Right ventricle myocardium inferior (tissue), 1 donor: ENCODE measurements at places on chromosomes 7 and 10. TPM values are rescaled to one million over a fixed set of nuclear protein-coding genes. Genes with fewer than 3 reads are reported as not detected.

- DNase-seq, result no peak
Observed at GRCh38 chr7:95317546-95317945, 6.8 kb downstream of the PON1 start.

GATAD1 gene
- 11.8 TPM for total RNA-seq

ZNF273 gene
- total RNA-seq, result 1.5 TPM

CFAP46 gene
- 0.57 TPM for total RNA-seq

GRCh38 chr10:86711513-86712316, 43.4 kb downstream of the LDB3 start:
- DNase-seq, result peak; percentile 78

DNA sequence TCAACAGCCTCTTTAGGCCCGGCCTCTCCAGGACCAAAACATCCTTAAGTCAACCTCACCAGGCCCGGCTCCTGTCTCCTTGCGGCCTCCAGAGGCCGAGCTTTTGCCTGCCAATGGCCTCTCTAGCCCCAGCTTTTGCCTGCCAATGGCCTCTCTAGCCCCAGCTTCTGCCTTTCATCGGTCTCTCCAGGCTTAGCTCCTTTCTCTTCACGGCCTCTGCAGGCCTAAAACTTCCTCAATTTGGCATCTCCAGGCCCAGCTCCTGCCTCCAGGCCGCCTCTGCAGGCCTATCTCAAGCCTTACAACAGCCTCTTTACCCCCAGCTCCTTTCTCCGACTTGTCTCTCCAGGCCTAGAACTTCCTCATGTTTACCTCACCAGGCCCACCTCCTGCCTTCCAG, 15.7 kb upstream of the TMEM248 start:
- no peak for DNase-seq

DNA sequence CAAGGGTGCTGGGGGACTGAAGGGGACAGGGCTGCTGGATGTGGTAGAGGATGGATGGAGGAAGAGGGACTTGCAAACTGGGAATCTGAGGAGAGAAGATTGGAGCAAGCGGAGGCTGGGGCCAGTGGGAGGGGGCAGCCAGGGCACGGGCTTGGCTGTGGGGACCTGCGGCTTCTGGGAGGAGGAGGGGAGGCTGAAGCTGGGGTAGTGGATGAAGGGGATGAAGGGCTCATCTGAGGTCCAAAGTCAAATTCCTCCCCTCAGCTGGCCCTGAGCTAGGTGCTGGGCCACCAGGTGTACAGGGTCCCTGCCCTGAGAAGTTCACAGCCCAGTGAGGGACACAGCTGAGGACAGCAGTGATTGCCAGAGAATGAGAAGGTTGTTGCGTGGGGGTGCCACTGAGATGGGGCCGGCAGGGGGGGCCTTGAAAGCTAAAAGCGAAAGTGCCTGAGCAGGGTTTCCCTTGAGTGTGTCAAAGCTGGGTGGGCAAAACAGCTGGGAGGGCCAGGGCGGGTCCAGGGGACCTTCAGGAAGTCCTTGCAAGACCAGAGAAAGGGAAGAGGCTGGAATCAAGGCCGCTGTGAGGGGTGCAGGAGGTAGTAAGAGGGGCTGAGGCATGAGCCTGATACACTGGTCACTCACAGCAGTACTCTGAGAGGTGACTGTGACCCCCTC, 75.2 kb downstream of the MYL10 start:
- no peak for DNase-seq
